Natural killer cell treated with Interleukin-12 subunit alpha and Interleukin-12 subunit beta and Interleukin-15 and Interleukin-18, amount 100 ng/mL, for 72 hours (primary cell): ENCODE measurements at places on chromosomes 5 and 9. TPM values are rescaled to one million over a fixed set of nuclear protein-coding genes. Genes with fewer than 3 reads are reported as not detected.

The FOXD4L5 gene
- total RNA-seq: 0.25 TPM

The PCAT7 gene
- not detected for total RNA-seq

The HAVCR2 gene
- total RNA-seq: 378 TPM

The PRLR gene
- total RNA-seq: not detected

The IARS1 gene
- total RNA-seq: 246 TPM

The PCDHA4 gene
- not detected for total RNA-seq

The MRRF gene
- total RNA-seq: 60.9 TPM

The SPAG8 gene
- total RNA-seq: 0.19 TPM

The GABRA6 gene
- not detected for total RNA-seq

The EQTN gene
- not detected for total RNA-seq

The DNAH5 gene
- total RNA-seq: not detected

The KIAA1958 gene
- total RNA-seq: 3.5 TPM

The PALM2AKAP2 gene
- total RNA-seq: not detected

The ANKDD1B gene
- total RNA-seq: 0.33 TPM

The SMIM33 gene
- total RNA-seq: not detected

The SAXO1 gene
- total RNA-seq: not detected

The TERT gene
- 1.3 TPM for total RNA-seq

The SH2D3C gene
- 23.9 TPM for total RNA-seq

The HRCT1 gene
- not detected for total RNA-seq

The PCDHB4 gene
- not detected for total RNA-seq

The PCDHB16 gene
- total RNA-seq: not detected

The TMEM215 gene
- total RNA-seq: not detected

The IRGM gene
- total RNA-seq: 1.5 TPM

The TMEM232 gene
- total RNA-seq: 0.86 TPM

The AQP3 gene
- 1.9 TPM for total RNA-seq

The SLC6A3 gene
- total RNA-seq: not detected

The ZDHHC11 gene
- 24.5 TPM for total RNA-seq

The PCDHGA1 gene
- total RNA-seq: 0.07 TPM
